GM12891 (cell line): ENCODE measurements at places on chromosomes 2 and 18.

GRCh38 chr2:159516241-159516758 lies 100.0 kb downstream of the BAZ2B start:
- DNase-seq: peak; percentile 11

GRCh38 chr18:77222464-77222863 lies 27.2 kb upstream of the GALR1 start:
- no peak for DNase-seq

GRCh38 chr2:152730591-152731333 lies 12.3 kb downstream of the ARL6IP6 start:
- no peak for DNase-seq

- DNase-seq: no peak
These were observed 70.4 kb upstream of the ARHGAP15 start for GRCh38 chr2:143058851-143059250.

GRCh38 chr2:24955232-24955631 lies 16.5 kb downstream of the DNAJC27 start:
- DNase-seq: no peak

DNA sequence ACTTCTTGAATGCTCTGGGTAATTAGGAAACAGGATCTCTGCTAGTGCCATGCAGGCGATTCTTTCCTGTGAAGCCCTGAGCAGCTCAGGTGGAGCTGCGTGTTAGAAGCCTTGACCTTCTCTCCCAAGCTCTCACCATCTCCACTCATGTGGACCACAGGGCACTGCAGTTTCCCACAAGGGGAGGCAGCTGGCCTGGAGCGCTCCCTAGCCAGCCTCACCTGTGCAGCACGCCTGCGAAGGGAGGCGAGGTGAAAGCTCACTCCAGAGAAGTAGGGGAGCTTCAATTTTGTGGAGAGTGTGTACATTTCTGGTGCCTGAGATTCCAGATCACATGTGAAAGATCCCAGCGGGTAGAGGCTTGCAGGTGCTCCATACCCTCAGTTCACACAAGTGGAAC lies 11.1 kb upstream of the HES6 start:
- DNase-seq: no peak

DNA sequence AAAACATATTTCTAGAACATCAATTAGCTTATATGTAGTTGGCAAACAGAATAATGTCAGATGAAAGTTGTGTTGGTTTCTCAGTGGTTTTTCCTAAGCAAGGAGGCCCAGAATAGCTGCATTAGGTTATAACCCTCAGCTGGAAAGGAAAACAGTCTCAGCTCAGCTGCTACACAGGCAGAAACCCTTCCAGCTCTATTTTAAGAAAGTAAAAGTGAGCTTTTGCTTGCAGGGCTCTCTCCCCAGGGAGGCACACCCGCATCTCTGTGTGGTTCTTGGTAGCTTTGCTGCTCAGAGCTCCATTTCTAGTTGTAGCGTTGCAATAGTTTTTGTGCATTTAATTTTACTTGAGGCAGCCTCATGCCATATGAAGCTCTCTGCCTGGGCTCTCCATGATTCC lies 54.6 kb downstream of the PIKFYVE start:
- DNase-seq: no peak

- DNase-seq: no peak
These were observed 408.7 kb upstream of the KCNH7 start for GRCh38 chr2:163247156-163247846.

- no peak for DNase-seq
These were observed 42.6 kb downstream of the PKP4 start for GRCh38 chr2:158499383-158499782.

DNA sequence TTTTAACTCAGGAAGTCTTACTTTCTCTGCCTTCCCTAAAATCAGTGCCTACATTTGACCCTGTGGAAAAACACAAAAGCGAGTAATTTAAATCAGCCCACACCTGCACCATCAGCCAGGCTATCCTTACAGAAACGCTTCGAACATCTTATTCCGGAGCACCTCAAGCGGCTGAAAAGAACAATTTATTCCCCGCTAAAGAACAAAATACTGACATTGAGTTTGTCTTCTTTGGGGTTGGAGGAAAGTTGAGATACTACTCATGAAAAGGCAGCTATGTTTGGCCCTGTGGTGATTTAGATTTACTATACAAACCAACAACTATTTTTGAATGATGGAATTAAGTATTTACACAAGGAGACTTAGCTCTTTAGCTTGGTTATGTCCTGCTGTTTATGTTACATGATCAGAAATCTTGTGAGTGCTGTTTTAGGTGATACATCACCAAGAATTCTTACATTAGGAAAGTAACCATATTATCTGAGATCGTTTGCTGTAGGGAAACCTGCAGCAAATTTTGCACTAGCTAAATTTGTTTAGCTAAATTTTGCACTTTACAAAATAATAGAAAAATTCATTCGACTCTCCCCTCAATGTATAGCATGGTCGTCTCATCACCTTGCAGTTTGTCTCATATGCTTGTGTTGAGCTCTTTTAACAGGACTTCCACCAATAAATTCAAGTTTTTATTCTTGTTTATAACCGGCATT lies 158.8 kb upstream of the SIX2 start:
- no peak for DNase-seq

- no peak for DNase-seq
These were observed 170.2 kb downstream of the ZEB2 start for GRCh38 chr2:144349674-144350073.

DNA sequence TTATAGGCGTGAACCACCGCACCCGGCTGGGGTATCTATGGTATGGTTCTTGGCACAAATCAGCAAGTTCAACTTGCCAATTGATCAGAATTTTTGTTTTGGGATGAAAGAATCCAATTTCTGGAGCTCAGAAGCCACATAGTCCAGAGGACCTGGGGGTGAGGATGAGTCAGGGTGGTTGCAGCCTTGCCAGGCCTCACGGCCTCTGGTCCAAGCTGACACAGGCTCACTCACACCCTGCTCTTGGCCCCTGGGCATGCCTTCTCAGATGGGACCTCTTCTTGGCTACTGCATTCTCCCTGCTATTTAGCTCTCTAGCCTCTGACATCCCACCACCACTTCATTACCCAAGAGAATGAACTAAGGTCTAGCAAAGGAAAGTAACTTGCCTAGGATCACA lies 16.3 kb downstream of the CAPG start:
- DNase-seq: no peak

- DNase-seq: no peak
These were observed 8.1 kb downstream of the CYBRD1 start for GRCh38 chr2:171530378-171530777.

GRCh38 chr2:160968183-160968582 lies 192.0 kb upstream of the TANK start:
- DNase-seq: no peak

DNA sequence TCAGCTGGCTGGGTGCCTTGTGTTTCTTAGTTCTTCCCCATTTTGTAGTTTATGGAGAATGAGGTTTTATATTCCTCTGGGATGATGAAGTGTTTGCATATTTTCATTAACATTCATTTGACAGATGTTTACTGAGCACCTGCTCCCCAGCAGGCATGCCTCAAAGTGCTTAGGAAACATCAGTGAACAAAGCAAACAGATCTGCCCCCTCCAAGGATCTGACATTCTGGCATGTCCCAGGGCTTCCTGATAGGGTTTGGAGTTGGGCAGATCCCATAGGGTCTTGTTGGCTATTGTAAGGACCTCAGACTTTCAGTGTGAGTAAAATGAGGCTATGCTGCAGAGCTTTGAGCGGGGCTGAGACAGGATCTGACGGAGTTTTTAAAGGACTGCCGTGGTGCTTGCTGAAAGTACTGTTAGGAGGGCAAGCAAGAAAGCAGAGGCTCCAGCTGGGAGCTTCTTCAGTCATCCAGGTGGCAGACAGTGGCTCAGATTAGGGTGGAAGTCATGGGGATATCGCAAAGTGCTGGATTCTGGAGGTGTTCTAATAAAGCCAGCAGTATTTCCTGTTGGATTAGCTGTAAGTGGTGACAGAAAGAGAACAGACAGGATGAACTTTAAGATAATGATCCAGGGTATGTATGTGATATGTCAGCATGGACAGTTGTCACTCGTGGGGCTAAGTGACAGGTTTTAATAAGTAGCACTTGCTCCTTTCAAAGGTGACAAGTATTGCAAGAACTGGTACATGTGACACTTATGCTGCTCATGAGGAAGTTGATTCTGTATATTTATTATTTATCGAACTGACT lies 11.3 kb upstream of the IAH1 start:
- no peak for DNase-seq

DNA sequence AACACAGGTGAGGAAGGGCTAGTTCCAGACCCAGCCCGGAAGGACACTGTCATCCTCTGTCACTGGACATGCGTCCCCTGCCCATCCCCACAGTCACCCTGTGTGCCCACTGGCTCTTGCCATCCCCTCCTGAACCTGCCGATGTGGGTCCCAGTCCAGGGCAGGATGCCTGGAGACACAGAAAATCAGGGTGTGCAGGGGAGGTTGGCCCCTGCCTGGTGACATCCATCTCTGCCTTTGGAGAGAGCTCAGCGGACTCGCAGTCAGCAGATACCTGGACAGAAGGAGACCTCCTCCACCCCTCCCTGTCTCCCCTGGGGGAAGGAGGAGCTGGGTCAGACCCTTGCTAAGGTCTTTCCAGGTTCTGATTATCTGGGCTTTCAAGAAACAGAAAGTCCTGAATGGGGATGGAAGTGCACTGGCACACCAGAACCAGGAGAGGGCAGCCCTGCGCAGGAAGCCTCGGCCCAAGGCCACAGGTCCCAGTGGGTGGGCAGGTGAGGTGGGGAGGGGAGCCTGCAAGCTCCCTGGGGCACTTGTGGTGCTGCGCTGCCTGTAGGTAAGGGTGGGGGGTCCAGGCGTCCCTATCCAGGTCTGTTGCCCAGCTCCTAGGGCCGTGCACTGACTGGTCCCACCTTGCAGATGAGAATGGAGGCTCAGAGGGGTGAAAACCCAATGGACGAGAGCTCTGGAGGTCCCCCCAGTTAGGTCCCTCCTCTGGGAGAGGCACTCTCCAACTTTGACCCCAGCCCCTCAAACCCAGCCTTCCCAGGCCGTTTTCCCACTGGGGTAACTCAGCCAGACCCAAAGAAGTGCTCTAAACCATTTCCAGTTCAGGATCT lies 9.7 kb upstream of the OTOS start:
- peak; percentile 76 for DNase-seq

GRCh38 chr2:105915005-105915558 lies 170.4 kb downstream of the NCK2 start:
- DNase-seq: no peak

GRCh38 chr2:3595404-3595803 lies 492 bp downstream of the COLEC11 start:
- no peak for DNase-seq

DNA sequence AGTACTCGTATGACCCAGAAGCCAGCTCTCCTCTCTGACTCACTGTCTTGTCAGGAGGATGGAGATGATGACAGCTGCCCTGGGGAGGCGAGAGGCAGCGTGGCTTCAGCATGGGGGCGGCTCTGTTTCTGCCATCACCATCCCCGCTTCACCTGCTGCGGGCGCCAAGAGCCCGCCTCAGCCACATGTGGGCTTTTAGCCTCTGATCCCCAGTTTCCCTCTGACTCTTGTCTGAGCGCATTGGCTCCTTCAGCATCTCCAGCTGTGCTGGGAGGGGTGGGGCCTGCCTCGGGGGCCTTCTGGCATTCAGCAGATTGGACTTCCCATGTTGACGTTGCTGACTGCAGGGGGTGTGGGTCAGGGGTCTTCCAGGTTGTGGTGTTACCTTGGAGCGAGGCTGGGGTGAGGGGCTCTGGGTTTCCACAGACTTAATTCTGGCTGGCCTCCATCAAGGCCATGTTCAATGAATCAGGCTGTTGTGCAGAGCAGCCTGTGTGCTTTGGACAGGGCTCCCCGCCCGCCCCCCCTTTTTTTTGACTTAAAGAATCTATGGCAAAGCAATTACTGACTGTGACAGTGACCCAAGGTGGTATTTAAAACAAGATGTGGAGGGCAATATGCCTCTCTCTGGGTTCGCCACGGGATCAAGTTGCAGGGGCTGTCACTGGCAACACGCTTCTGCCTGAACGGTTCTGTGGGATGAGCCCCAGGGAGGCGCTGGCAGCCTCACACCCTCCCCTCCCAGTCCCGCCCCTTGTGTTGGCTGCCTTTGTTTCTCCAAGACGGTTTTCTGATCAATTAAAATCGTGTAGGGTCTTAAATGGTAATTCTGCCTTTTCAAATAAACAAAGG lies 228.3 kb downstream of the LDLRAD4 start:
- DNase-seq: no peak

- DNase-seq: no peak
These were observed 242.6 kb downstream of the SLC4A3 start for GRCh38 chr2:219870041-219870440.

GRCh38 chr2:97950329-97951154 lies 45.2 kb downstream of the TMEM131 start:
- DNase-seq: no peak
